ENCODE measurements at places on chromosomes 3 and 15.

- no peak for DNase-seq
Measured at GRCh38 chr3:151925419-151925818, 52.0 kb downstream of the SUCNR1 start.

- no peak for DNase-seq
Measured at GRCh38 chr15:67150023-67150860, 84.8 kb downstream of the SMAD3 start.

- no peak for DNase-seq
Measured at GRCh38 chr3:46298871-46299607, 54.9 kb upstream of the CCR2 start.

- DNase-seq, result no peak
Measured at GRCh38 chr3:15065550-15066007, 464 bp upstream of the MRPS25 start.

GRCh38 chr3:23455775-23456174 is 252.6 kb downstream of the UBE2E2 start:
- DNase-seq, result no peak

- DNase-seq, result no peak
Measured at GRCh38 chr15:93348711-93349545, 259.9 kb upstream of the RGMA start.

DNA sequence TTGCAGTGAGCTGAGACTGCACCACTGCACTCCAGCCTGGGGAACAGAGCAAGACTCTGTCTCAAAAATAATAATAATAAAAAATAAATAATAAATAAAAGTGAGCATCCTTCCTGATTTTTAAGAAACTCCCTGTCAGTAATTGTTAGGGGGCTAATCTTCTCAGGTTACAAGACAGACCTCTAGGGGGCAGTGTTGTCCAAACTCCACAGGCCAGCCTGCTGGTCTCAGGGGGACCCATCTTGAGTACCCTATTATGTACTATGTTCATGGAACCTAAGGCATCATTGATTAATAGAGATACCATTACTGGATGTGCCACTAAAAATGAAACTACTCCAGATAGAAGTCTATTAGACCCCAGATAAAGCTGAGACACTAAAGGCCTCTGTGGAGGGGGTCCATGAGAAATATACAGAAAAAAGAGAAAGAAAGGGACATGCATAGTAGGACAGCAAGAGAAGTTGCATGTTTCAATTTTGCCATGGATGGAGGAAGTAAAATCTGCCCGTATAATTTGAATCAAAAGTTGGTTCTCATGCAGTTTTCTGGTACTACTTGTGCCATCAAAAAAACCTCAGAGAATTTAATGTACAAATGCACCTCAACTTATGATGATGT is 85.5 kb upstream of the CDV3 start:
- DNase-seq, result no peak

DNA sequence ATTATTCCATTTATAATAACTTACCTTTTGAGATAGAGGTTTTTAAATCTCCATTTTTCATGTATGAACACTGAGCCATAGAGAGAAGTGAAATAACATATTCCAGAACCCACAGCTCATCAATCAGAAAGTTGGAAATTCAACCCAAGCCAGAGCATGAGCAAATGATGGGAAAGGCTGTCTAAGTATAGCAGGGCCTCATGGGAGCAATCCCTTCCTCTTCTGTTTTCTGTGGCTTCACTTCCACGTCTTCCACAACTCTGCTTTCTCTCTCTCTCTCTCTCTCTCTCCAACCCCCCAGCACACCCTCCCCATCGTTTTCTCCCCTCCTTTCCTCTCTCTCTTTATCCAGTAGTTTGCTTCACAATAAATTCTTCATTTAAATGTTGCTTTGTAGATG is 14.8 kb upstream of the IL1RAP start:
- no peak for DNase-seq

DNA sequence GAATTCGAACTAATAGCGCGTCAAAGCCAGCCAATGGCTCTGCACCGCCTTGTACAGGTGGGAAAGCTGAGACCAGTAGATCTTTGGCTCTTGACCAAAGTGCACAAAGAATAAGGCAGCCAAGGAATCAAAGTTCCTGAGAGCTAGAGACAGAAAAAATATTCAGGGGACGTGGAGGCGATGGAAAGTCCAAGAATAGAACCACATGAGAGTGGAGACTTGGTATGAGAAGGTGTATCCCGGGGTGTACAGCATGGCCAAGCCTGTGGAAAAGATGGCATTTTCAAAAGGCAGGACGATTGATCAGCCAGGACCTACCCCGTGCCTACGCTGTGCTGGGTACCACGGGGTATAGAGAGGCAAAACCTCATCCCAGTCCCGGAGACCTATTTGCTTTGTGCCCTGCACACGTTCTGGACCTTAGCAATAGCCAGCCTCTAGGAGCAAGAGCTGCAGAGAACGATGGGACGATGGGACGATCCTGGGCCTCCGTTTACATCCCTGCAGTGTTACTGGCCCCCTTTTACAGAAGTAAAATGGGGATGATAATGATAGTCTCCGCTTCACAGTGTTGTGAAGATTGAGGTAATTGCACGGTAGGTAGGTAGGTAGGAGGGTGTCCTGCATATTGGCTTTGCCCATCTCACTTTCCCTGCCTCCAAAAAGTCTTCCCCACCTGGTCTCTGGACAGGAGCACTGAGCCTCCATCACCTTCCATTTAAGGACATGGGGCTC is 583 bp upstream of the RBSN start:
- no peak for DNase-seq

DNA sequence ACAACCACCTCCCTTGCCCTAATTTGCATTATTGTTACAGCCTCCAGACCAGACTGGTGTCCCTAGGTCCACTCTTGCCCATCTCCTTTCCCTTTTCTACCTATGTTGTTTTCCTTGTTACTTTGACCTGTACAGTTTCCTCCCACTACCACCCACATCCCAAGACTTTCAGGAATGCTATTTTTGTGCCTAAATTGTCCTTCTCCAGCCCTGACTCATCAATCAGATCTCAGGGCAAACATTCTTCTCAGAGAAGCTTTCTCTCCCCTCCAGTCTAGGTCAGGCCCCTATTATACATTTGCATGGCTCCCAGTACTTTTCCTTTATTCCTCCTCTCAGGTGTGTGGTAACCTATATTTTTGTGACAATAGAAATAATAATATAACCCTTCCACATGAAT is 241.5 kb downstream of the IGSF11 start:
- DNase-seq, result no peak

GRCh38 chr3:122234117-122234516 is 50.6 kb downstream of the CASR start:
- no peak for DNase-seq

DNA sequence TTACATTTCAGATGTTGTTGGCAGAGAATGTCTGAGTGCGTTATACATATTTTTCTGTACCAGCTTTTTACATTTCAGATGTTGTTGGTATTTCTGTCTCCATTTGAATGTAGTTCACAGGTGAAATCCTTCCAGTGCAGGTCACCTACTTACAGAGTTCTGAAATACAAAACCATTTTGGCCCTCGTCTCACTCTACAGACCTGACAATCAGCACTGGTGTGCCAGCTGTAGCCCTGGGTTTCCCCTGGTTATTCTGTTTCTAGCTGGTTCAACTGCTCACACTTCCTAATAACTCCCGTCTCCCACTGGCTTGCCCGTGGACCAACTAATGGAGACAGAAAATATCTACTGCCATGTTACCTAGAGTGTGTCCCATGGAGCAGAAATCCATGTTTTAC is 87.5 kb upstream of the CDIN1 start:
- no peak for DNase-seq

DNA sequence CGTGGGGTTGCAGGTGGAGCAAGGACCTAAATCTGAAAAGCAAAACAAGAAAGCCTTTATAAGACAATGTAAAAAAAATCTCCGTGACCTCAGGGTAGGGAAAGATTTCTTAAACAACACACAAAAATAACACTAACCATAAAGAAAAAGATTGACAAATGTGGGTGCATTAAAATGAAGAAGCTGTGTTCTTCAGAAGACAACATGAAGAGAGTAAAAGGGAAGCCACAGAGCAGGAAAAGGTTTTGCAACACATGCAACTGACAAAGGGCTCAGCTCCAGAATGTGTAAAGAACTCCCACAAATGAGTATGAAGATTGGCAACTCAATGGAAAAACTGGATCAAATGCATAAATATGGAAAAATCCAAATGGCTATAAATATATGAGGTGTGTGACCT is 74.2 kb downstream of the MAGEF1 start:
- no peak for DNase-seq

DNA sequence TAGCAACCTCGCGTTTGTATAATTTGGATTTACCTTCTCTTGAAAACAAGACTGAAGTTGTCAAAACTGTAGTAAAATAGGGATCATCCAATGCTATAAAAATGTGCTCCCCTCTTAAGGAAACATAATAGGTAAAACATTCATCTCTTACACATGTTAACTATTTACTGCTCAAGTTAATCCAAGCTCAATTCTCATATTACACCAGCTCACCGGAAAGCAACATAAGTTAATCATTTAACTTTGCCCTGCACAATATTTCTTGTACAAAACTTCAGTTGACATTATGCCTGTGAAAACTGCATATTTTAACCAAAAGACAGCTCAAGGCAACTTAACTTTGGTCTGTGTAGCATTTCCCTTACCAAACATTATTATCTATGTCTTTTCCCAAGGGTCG is 634.2 kb downstream of the NAALADL2 start:
- DNase-seq, result no peak

DNA sequence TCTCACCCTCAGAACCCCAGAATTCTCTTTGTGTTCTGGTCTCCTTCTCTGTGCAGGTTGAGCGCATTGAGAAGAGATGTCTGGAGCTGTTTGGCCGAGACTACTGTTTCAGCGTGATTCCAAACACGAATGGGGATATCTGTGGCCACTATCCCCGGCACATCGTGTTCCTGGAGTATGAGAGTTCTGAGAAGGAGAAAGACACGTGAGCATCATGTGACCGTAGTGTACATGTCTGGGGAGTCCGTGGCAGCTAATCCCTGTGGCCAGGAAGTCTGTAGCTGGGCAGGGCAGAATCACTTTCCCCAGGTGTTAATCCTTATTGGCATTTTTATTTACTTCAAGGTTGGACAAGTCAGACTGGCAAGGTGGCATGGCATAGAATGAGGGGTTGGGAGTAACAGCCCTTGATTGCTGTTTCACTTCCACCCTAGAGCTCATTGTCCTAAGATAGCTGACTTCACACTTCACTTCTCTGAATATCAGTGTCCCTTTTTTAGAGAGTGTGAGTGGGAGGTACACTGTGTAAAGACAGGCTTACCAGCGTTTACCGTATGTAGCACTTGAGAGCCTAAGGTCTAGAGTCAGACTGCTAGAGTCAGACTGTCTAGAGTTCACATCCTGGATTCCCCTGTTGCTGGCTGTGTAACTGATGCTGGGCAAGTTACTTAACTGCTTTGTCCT is 4.4 kb downstream of the MTMR14 start:
- DNase-seq, result peak; percentile 59

- no peak for DNase-seq
Measured at GRCh38 chr3:33808559-33808958, 10.1 kb downstream of the PDCD6IP start.

DNA sequence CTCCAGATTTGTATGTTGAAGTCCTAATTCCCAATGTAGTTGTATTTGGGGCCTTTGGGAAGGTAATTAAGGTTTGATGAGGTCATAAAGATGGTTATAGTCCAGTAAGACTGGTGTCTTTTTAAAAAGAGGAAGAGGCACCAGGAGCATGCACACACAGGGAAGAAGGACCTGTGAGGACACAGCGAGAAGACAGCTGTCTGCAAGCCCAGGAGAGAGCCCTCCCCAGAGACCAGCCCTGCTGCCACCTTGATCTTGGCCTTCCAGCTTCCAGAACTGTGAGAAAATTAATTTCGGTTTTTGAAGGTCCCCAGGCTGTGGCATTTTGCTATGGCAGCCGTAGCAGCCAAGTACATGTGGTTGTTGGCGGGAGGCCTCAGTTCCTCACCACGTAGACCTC is 32.8 kb upstream of the TSEN2 start:
- DNase-seq, result no peak

GRCh38 chr3:144663456-144664436 is 692.1 kb downstream of the DIPK2A start:
- DNase-seq, result no peak

DNA sequence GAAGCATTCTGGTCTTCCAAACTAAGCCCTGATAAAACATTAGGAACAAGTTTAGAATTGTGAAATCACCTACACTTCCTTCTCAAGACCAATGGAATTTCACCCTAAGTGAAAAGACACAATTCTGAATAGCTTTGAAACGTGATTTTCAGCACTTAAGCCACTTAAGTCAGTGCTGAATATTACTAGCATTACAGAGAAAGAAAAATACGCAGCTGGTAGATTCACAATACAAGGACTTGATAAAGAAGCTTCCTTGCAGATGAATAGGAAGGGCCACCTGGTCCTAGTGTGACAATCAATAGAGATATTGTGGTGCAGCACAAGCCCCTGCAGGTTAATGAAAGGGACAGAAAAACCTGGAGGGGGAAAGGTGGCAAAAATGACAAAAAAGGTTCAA is 353.1 kb upstream of the ALCAM start:
- DNase-seq, result no peak

- DNase-seq, result no peak
Measured at GRCh38 chr15:36942248-36942827, 158.0 kb downstream of the MEIS2 start.

- no peak for DNase-seq
Measured at GRCh38 chr15:50277370-50277769, 11.8 kb upstream of the HDC start.

DNA sequence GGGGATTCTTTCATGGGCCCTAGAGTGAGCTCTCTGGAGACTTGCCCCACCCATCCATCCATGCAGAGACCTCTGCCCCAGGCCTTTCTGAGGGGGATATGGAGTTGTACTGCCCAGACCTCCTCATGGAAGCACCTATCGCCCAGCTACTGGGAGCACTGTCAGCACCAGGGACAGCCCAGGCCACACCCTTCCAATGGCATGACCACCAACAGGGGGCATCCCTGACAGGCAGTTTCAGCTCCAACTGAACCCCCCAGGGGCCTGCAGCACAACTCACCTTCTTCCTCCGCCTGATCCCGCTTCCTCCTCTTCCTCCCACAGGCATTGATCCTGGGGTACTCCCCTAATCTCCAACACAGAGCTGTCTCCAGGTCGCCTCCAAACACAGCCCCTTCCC is 21.8 kb downstream of the MRPS11 start:
- DNase-seq, result no peak

GRCh38 chr3:188433521-188434150 is 279.7 kb downstream of the LPP start:
- no peak for DNase-seq

- DNase-seq, result no peak
Measured at GRCh38 chr3:126274735-126275619, 82.2 kb downstream of the KLF15 start.

DNA sequence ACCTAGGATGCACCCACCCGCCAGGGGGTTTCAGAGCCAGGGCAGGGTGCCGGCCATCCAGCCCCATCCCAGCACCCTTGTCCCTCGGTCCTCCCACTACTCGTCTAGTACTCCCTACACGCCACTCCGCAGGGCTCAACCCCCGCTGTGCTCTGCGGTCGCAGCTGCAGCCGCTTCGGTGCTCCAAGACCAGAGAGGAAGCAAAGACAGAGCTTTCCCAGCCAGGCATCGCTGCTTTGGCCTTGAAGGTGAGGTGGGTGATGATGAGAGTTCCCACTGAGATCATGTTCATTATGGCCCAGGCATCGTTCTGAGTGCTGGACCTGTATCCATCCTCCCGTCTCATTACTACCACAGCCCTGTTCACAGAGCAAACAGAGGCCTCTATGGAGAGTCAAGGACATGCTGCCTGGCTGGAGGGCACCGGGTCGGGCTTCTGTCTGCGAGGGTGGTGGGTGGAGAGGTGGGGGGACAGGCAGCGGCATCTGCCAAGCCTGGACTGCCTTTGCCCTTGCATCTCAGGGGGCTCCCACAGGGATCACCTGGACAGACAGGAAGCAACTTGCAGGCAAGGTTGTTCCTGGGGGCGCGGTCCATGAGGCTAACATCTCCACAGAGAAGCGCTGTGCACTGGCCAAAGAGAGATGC is 66.9 kb downstream of the KLF13 start:
- DNase-seq, result no peak

All from germinal center (tissue), 1 donor.